Uterus (tissue), 4 donors: ENCODE measurements at places on chromosomes 5 and 9.

- DNase-seq: no peak
Observed at GRCh38 chr9:36337002-36337401, 63.1 kb downstream of the RNF38 start.

DNA sequence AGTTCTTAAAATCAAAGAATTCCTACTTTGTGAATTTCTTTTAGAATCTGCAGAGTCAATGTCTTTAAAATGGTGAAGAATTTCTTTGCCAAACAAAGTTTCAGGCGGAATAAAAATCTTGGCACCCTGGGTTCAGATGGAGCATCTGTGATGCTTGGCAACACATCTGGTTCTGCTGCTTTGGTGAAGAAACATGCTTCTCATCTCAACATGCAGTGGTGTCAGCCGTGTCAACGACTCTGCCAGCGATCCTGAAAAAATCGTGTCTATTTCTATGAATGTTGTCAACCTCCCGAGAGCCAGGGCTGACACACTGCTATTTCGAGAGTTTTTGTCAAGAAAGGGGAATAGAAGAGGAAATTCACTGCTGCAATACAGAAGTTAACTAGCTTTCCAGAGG is 151.5 kb downstream of the SLF1 start:
- DNase-seq: no peak

GRCh38 chr9:34887841-34888240 is 70.2 kb upstream of the PHF24 start:
- DNase-seq: no peak

DNA sequence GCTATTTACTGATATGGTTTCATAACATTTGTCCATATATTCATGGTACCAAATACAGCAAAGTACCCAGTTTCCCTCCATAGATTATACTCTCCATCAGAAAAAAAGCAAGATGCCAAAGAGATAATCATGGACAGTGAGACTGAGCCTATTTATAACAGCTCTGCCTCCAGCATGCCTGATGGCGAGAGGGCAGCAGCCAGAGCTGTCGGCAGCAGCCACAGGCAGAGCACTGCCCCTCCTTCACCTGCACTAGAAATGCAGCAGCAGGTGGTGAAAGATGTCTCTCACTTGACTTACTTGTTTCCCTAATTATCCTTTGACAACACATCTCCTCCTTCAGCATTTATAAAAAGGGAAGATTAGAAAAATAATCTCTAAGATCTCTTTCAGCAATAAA is 32.4 kb downstream of the CTNNAL1 start:
- DNase-seq: no peak

DNA sequence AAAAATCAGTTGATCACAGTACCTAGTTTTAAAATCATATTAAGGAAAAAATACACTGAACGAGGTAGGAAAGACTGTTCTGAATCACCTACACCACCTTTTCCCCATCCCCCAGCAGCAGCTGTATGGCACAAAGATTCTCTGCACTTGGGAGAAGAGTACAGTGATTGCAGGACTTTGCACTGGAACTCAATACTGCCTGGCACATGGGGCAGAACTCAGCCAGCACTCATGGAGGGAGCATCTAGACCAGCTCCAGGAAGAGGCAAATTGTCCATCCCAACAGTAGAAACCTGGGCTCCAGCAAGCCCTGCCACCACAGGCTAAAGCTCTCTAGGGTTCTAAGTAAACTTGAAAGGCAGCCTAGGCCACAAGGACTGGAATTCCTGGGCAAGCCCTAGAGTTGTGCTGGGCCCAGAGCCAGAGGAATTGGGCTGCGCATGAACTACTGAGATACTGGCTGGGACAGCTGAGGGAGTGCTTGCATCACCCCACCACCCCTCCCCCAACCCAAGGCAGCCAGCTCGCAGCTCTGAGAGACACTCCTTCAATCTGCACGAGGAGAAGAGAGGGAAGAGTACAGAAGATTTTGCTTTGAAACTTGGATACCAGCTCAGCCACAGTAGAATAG is 654.4 kb upstream of the CDH6 start:
- DNase-seq: no peak

GRCh38 chr9:17905366-17905765 is 326.5 kb downstream of the SH3GL2 start:
- peak; percentile 68 for DNase-seq

DNA sequence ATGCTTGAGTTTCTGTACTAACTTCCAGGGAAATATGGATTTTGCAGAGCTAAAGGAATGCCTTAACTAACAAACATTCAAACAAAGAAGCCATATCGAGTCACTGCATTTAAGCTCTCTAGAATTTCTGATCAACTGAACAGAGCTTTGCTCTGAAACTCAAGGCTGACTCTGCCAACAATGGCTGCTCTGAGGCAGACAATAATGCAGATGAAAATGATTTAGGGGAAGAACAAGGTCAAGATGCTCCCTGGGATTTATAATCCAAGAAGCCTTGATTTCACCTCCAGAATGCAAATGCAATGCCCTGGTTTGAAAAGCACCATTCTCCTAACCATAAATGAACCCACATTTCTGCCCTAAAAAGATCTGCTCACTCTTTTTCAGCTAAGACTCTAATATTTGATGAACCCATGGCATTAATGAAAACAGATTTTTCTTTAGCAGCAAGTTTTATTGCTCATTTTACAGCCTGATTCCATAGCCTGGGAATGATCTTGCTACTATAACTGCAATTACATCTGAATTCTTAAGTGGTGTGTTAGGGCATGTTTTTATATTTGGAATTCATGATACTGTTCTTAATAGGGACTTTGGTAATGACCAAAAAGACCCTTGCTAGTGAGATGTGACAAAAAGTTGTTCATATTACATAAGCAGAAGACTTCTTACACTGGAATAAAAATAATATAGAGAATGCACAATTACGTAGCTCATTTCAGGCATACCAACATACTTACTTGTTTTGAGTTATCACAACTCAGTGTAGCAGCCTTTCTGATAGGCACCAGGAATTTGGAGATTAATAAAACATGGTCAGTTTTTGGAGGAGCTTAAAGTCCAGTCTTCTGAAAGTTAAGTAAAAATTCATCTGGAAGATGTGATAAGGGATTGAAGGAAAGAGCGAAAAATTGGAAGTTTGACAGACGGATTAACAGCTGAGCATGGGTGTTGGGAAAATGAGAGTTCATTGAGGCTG is 169.4 kb downstream of the TRPM3 start:
- DNase-seq: no peak

DNA sequence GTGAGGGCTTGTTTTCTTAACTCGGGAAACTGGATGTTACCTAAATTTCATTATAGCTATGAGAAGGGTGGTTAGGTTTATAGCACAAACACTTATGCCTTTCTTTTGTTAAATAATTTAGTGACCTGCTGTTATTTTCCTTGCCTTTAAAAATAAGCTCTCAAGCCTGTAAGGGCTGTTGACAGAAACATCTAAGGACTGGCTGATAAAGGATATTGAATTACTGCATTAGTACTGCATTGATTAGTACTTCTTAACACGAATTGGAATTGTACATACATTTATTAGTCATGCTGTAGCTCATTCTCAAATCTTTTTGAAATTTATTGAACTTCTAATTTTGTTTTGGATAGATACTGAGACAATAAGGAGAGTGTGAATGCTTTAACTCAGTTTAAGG is 85.1 kb upstream of the DHFR start:
- no peak for DNase-seq

GRCh38 chr5:144634138-144634537 is 463.5 kb downstream of the KCTD16 start:
- DNase-seq: no peak

- no peak for DNase-seq
Observed at GRCh38 chr5:58239045-58239444, 220.8 kb downstream of the PLK2 start.

GRCh38 chr5:67659288-67659687 is 462.7 kb upstream of the CD180 start:
- DNase-seq: no peak
